Dermis lymphatic vessel endothelial cell (primary cell): ENCODE measurements at places on chromosomes 1 and 21. TPM values are rescaled to one million over a fixed set of nuclear protein-coding genes. Genes with fewer than 3 reads are reported as not detected.

PRAMEF1 gene
- total RNA-seq: under 0.01 TPM in 1 of 2 replicates, not detected in the other

VN1R5 gene
- not detected in 2 replicates for total RNA-seq

RAB42 gene
- total RNA-seq: 5.8 and 8.0 TPM in 2 replicates

MSH4 gene
- total RNA-seq: 0.11 and 0.17 TPM in 2 replicates

CLEC20A gene
- total RNA-seq: 0.17 TPM in 1 of 2 replicates, not detected in the other

DFFA gene
- total RNA-seq: 41.4 and 45.6 TPM in 2 replicates

SPRR5 gene
- not detected in 2 replicates for total RNA-seq

KRTAP19-3 gene
- total RNA-seq: not detected in 2 replicates

SHISA4 gene
- total RNA-seq: 5.2 and 8.0 TPM in 2 replicates
